ENCODE measurements at places on chromosomes 16 and 17.

DNA sequence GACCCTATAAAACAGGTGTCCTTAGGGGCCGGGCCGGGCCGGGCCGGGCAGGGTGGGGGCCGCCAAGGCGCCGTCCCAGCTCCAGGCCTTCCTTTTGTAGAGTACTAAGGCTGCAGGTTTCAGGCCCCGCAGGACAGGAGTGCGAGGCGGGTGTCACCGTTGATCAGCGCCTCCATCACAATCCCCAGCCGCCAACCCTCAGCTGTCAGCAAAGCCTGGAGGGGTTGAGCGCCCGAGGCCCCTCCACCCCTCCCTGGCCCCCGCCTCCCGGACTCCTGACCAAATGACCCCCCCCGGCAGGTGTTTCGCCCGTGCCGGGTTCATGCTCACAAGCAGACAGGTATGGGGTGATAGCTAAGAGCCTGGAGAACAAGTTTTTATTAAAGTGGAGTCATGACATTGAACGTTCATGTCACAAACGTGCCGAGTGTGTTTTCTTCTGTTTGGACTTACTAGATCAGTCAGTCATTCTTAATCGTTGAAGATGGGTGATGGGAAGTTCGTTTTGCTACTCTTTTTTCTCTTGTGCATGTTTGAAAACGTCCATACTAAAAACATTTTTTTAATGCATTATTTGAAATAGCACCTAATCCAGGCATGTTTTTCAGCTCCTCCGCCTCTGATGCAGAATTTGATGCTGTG, 534 bp downstream of the ARL2BP start:
- no peak for DNase-seq

DNA sequence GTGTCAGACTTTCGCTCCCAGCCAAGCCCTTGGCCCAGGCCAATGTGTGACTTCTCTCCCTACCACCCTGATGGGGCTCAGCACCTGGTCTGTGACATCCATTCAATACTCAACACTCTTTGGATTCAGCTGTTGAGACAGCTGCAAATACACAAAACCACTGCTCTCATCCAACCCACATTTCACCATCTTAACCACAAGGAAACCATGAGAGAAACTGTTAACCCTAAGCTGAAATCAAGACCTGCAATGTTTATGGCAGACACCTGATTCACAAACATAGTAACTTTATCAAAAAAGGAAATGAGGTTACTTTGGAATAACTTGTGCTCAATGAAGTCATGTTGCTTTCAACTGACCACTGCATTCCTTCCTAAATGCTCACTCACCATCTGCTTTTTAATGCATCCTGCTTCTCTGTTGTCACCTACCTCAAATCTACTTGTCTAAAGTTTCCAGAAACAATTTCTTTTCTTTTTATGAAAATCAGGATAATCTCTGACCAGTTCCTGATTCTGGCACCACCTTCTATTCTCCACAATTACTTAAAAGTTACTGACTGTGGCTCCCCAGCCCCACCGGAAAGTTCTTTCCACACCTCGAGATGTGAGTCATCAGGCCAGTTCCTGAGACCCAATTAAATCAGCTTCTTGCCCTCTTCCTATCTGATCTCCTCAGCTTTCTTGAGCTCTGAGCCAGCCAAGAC, 88.2 kb downstream of the NOG start:
- DNase-seq = peak; percentile 79

DNA sequence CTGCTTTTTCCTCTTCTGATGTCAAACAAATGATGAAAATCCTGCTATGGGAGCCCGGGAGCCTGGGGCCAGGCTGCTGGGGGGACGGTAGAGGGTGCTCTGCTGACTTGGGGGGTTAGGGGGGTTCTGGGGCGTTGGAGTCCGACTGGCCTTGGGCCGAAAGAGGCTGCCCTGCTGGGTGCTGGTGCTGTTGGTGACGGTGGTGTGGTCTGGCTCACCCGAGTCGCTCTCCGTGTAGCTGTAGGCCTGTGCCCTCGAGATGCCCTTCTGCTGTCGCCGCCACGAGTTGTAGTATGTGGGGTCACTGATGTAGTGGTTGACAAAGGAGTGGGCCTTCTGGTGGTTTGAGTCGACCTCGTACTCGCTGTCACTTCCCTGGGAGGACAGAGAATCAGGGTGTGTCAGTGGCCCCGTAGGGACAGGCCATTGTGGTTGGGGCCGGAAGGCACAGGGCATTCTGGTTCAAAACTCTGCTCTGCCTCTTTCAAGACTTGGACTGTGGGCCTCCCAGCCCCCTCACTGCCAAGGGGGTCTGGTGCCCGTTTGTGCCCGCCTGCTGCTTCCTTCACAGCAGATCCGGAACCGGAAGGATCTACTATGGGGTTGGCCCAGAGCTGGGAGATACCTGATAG, 26.9 kb upstream of the CDC42EP4 start:
- no peak for DNase-seq

GRCh38 chr16:10009684-10010083, 172.5 kb downstream of the GRIN2A start:
- no peak for DNase-seq

DNA sequence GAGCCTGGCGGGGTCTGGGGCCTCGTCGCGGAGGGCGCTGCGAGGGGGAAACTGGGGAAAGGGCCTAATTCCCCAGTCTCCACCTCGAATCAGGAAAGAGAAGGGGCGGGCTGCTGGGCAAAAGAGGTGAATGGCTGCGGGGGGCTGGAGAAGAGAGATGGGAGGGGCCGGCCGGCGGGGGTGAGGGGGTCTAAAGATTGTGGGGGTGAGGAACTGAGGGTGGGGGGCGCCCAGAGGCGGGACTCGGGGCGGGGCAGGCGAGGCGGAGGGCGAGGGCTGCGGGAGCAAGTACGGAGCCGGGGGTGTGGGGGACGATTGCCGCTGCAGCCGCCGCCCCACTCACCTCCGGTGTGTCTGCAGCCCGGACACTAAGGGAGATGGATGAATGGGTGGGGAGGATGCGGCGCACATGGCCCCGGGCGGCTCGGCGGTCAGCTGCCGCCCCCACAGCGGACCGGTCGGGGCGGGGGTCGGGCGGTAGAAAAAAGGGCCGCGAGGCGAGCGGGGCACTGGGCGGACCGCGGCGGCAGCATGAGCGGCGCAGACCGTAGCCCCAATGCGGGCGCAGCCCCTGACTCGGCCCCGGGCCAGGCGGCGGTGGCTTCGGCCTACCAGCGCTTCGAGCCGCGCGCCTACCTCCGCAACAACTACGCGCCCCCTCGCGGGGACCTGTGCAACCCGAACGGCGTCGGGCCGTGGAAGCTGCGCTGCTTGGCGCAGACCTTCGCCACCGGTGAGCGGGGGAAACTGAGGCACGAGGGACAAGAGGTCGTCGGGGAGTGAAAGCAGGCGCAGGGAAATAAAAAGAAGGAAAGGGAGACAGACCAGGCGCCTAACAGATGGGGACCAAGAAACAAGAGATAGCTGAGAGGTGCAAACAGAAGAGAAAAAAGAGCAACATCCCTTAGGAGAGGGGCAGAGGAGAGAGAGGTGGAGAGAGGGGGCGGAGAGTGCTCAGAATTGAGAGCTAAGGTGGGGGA, at the start of gene PNMT:
TSS of gene PNMT (plus strand) at position 509 of the 980 bp plus-strand sequence. CDS start at position 532, 23 bp downstream.
- no peak for DNase-seq

DNA sequence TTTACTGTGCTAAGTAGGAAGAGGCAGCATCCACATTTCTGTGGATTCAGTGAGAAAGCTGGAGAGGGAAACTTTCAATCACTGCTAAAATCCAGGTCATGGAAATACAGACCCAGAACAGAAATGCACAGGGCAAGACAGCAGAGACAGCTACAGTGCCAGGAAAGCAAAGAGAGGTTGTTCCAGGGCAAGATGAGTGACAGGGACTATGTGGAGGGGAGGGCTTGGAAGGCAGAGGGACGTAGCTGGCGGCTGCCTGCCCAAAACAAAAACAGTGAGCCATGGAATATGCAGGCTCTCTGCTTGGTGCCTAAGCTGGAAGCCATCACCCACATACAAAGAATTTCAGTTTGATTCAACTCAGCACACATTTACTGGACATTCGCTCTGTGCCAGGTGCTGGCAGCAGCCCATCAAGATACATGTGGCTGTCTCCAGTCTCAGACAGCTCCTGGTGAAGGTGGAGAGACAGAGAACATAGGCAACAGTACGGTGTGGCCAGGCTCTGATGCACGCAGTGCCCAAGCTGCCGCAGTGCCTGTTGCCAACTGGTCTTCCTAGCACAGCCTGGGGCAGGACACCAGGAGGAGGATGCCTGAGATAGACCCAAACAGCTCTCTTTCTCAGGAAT, 88.7 kb downstream of the AIPL1 start:
- DNase-seq = no peak

DNA sequence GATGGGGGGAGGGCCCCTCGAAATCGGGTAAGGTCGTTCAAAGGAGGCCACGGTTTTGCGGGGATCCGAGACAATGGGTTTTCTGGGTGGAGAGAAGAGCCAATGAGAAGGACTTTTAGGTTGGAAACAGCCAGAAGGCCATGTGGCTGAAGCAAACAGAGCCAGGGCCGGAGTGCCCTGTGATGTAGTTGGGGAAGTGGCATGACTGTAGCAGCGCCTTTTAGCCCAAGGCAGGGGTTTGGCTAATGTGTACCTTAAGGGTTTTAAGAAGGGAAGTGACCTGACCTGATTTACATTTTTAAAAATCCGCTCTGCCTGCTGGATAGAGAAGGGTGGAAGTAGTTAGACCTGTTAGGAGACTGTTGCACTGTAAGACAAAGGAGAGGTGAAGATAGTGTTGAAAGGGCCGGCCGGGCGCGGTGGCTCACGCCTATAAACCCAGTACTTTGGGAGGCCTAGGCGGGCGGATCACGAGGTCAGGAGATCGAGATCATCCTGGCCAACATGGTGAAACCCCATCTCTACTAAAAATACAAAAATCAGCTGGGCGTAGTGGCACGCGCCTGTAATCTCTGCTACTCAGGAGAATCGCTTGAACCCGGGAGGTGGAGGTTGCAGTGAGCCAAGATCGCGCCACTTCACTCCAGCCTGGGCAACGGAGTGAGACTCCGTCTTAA, 1.0 kb downstream of the LYRM1 start:
- no peak for DNase-seq

GRCh38 chr16:89135166-89135565, 36.4 kb upstream of the CDH15 start:
- DNase-seq = no peak
